ENCODE measurements at places on chromosomes 7 and 10.
A peak's percentile ranks its signal among the peaks of the same experiment; 100 is the strongest.

- DNase-seq = peak; percentile 27
Observed at GRCh38 chr7:132500727-132501440, 75.4 kb downstream of the PLXNA4 start.

DNA sequence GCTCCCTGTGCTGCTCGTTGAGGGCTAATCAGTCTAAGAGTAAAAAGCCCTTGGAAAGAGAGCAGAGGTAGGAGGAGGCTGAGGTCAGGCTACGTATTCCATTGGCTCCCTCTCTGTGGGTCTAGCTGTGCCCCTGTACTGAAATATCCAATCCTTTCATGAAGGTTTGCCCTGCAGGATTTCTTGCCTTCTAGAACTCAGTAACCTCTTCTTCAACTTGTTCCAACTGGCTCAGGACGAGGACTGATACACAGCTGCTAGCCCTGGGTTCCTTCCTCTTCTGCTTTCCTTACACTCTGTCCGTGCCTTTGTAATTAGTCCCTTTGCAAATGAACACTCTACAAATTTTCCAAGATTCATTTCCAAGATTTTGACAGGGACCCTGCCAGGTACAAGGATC lies 560.5 kb downstream of the ACTR3B start:
- DNase-seq = no peak

GRCh38 chr7:27367179-27367932 lies 124.8 kb downstream of the EVX1 start:
- DNase-seq = no peak

- DNase-seq = no peak
Observed at GRCh38 chr10:63099734-63100133, 33.4 kb upstream of the NRBF2 start.

- peak; percentile 45 for DNase-seq
Observed at GRCh38 chr7:123797673-123798531, 47.1 kb upstream of the HYAL4 start.

DNA sequence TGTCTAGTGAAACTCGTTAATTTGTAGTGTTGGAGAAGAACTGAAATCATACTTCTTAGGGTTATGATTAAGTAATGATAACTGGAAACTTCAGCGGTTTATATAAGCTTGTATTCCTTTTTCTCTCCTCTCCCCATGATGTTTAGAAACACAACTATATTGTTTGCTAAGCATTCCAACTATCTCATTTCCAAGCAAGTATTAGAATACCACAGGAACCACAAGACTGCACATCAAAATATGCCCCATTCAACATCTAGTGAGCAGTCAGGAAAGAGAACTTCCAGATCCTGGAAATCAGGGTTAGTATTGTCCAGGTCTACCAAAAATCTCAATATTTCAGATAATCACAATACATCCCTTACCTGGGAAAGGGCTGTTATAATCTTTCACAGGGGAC lies 187.6 kb downstream of the CFTR start:
- DNase-seq = no peak

Data from AG09309 (cell line).